ENCODE measurements at places on chromosomes 4 and X.
A peak's percentile ranks its signal among the peaks of the same experiment; 100 is the strongest.

DNA sequence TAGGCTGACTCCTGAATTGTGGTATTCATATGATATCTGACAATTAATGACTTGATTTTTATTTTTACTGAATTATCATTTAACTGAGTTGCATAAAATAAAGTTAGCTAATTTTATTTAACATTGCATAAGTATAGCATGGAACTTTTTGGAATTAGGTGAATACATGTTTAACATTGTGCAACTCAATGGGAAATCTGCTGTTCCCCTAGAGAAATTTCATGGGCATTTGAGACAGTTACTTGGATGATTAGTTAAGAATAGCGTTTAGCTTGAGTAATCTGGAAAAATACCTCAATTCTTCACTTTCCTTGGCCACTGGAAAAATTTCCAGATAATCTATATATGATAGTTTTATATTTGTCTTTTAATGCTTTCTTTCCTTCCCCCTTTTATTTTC, 42.5 kb downstream of the NPNT start:
- DNase-seq = no peak

DNA sequence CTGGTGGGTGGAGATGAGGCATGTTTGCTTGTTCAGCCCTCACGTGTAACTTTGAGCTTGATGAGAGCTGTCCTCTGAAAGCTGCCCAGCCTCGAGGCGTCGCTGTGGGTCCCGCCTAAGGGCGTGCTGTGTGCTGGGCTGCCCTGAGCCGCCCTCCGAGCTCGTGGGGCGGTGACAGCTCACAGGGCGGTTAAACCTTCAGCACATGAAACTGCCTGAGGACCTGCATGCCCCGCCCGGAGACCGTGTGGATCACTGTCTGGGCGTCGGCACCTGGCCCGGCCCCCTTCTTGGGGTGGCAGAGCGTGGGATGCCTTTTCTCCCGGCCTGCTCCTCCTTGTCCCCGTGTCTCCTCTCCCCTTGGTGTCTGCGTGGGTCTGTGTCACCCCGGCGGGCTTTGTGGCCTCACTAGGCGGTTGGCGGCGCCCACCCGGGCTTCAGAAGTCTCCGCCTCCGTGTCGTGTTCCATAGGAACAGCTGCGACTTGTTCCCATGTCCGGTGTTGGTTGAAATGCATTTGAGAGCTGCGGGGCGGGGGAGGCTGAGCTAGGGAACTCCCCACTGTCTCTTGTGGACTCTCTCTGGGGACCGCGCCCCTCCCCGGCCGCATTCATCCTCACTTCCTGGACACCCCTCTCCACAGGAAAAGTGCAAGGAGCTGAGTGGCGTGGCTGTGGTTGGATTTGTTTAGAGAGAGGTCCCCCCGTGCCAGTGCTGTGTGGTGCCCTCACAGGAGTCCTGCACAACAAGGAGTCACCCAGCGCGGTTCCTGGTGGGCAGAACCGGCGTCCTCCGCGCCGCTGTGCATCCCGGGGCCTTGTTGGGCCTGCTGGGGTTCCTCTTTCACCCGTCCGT, 6.8 kb downstream of the AKAP17A start:
- DNase-seq = no peak

DNA sequence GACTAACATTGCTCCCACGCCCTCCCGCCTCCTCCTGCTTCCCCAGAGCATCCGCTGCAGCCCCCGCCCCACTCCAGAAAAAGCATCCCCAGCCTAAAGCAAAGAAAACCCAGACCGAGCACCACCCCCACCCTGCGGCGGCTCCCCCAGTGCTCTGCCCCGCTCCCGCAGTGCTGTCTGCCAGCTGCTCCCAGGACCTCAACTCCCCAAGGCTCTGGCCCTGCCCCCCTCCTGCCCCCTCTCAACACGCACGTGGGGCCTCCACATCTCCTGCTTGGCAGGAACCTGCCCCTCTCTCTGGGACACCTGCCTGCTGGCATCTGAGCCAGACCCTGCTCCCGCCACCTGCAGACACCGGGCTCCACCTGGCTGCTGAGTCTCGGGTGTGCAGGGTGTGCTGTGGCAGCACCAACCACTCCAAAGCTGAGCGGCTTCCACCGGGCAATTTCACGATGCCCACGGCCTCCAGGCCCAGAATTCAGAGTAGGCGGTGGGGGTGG, 79.4 kb downstream of the FAM53A start:
- no peak for DNase-seq

GRCh38 chrX:118221270-118221669, 104.7 kb upstream of the KLHL13 start:
- no peak for DNase-seq

DNA sequence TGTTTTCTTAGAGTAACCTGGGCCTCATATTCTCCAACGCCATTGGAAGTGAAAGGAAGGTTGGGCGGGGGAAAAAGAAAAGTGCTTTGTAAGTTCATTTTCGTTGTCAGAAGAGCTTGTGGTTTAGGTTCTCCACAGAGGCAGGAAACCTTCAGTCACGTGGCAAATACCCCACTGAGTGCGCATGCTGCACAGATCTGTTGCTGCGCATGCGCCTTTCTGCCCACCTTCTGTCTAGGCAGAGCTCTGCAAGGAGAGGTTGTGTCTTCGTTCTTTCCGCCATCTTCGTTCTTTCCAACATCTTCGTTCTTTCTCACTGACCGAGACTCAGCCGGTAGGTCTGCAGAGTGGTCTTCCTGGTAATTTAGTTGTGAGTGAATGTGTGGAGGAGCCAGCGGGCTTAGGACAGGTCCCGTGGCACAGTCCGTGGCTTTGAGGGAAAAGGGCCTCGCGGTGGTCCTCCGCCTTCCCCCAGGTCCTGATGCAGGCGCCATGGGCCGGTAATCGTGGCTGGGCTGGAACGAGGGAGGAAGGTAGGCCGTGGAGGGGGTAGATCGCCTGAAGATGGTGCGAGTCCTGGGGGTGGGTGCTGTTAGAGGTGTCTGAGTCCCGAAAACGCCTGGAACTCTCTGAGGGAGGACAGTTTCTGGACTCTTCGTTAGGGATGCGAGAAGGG, at the start of gene PAGE5:
PAGE5 (plus strand) TSS at position 228 of the 676 bp plus-strand sequence. CDS start 1,037 bp downstream, outside the sequence.
- DNase-seq = no peak

- DNase-seq = no peak
Observed at GRCh38 chrX:154046940-154047610, 27.4 kb upstream of the IRAK1 start.

GRCh38 chr4:127781300-127782024, 660 bp upstream of the HSPA4L start:
- no peak for DNase-seq

GRCh38 chr4:176746846-176747245, 45.9 kb downstream of the VEGFC start:
- DNase-seq = no peak

- no peak for DNase-seq
Observed at GRCh38 chrX:154008521-154008920, 11.2 kb downstream of the IRAK1 start.

DNA sequence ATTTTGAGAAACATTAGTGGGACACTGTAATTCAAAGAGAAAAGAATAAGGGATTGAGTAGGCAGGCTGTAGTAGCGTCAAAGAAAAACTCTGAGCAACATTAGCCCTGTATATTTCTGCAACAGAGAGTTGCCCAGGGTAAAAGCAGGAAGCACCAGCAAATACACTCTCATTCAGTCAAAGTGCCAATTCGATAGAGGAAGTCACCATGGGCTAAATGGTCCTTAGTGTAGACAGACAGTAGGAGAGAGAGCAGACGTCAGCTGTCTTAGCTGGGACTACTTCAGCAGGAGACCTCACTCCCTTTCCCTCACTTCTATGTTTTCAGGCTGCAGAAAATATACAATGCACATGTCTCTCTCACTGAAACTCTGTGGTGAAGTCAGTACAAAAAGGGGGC, 2073.8 kb upstream of the TENM3 start:
- DNase-seq = no peak

DNA sequence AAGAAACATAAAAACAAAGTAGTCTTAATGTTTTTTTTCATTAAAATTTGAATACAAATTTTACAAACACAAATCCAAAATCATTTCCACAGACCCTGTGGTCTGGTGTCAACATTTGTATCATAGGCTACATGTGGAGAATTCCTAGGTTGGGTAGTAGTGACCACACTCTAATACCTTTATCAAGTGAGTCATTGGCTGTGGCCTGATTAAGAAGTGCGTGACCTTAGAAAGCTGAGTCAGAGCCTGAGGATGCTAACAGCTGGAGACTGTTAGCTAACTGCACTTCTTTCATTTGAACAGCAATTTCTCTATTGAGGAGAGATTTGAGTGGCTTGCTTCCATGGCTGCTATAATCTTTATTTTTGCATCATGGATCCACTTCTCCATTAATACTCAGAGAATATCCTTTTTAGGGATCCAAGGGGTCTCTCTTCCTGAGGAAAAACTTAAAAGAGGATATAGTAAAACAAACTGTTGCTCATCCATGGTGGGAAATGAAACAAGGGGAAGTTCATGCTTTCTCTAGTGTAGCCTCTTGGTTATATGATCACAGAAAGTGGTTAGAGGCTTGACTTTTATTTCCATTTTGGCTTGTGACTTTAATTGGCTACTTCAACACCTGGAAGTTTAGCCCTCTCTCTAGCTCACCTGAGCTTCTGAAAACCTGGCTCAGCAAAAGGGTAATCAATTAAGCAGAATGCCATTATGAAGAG, 335.8 kb downstream of the PABPC4L start:
- DNase-seq = peak; percentile 91

DNA sequence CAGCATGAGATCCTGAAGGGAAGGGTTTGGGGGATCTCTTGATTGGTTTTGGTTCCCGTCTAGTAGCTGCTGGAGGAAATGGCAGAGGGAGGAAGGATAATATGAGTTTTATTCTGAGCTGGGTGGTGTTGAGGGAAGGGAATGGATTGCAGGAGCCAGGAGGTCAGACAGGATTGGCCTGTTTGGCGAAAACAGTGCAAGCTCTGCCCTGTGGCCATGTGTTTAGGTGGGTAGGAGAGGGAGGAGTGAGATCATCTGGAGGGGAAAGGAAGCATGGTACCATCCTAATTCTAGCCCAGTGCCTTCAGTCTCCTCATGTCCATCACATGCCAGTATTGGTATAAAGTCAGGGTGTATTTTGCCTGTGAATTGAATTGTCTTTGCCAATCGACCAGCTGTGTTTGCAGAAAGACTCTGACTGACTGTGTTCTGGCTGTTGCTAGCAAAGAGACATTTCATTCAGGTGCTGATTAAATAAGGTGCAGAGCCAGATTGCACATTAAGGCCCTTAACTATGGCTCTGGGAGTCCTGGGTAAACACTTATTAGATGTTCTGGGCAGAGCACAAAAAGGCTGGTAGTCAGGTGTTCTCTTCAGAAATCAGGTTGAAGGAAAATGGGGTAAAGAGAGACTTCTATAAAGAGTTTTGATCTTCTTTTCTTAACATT, 10.0 kb downstream of the TMEM164 start:
- no peak for DNase-seq

DNA sequence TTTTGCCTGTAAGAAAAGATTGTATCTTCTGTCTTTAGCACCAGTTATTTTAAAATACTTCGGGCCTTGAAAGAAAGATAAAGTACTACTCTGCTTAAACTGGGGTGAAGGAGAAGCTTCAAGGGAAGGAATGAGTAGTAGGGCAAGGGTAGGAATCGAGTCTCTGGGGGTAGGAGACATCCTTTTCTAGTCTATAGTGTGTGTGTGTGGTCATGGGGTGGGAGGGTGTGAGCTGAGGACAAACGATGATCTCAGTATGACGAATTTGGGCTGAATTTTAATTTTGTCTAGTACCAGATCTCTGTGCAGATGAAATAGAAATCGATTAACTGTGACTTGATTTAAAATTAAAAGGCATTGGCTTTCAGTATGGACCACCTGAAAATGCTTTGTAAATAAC, 3.3 kb upstream of the MYOZ2 start:
- no peak for DNase-seq

DNA sequence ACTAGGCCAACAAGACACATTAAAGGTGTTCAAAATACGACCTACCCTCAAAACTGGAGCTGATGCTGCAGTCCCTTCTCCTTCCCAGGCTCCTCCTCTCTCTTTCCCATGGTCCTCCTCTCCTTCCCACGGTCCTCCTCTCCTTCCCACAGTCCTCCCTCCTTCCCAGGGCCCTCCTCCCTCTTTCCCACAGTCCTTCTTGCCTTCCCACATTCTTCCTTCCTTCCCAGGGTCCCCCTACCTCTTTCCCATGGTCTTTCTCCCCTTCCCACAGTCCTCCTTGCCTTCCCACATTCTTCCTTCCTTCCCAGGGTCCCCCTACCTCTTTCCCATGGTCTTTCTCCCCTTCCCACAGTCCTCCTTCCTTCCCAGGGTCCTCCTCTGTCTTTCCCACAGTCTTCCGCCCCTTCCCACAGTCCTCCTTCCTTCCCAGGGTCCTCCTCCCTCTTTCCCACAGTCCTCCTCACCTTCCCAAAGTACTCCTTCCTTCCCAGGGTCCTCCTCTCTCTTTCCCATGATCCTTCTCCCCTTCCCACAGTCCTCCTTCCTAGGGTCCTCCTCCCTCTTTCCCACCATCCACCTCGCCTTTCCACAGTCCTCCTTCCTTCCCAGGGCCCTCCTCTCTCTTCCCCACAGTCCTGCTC, 54.2 kb downstream of the SH3KBP1 start:
- DNase-seq = no peak

- DNase-seq = no peak
Observed at GRCh38 chr4:76960014-76960413, 10.5 kb downstream of the SEPTIN11 start.

DNA sequence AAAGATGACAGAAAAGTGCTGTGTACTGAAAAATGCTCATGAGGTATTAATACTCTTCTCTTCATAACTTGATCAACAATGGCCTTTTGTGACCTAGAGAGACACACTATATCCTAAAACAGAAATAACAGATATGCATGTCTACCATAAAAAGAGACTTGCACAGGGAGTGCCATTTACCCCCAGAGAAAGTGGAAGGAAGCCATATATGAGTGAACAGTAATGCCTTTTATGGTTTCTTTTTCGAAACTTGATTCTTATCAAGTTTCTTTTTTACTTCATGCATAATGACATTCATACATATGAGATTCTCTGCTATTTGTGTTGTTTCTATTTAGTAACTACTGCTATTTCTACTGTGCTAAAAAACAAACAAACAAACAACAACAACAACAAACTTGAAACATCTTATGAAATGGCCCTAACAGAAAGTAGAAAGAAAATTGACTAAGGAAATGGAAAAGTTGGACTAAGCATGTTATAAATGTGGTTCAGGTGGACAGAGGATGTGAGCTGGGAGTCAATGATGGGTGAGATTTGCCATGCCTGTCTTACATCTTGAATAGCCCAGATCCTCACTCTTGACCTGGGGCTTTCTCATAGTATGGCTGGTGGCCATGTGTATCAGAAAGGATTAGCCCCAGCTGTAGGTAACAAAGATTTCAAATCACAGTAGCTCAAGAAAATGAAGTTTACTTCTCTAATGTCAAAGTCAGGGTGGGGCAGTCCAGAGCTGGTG, 43.8 kb downstream of the GEMIN8 start:
- DNase-seq = no peak

GRCh38 chr4:1354136-1354982, 7.4 kb downstream of the UVSSA start:
- DNase-seq = no peak

All from AG04450 (cell line).